ENCODE measurements at places on chromosomes 13 and 19.

GRCh38 chr19:47280183-47280797 is 5.6 kb downstream of the INAFM1 start:
- DNase-seq: no peak

- no peak for DNase-seq
These were observed 84.9 kb downstream of the CHST8 start for GRCh38 chr19:33706631-33707030.

DNA sequence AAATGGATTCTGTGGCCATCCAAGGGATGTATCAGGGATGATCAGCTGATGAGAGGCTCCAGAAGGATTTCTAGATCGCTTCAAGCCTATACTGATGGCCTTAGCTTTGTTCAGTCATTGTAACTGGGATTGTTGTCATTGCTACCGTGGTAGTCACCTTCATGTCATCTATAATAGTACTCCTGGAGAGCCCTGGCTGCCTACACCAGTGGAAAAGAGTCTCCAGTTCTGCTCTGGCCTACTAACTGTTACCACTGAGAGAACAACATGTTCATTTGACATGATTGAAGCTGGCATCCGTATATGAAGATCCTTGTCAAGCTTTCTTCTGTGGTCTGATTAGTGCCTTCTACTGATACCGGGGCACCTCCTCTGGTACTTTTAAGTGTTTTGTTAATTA is 131.3 kb downstream of the B3GLCT start:
- no peak for DNase-seq

DNA sequence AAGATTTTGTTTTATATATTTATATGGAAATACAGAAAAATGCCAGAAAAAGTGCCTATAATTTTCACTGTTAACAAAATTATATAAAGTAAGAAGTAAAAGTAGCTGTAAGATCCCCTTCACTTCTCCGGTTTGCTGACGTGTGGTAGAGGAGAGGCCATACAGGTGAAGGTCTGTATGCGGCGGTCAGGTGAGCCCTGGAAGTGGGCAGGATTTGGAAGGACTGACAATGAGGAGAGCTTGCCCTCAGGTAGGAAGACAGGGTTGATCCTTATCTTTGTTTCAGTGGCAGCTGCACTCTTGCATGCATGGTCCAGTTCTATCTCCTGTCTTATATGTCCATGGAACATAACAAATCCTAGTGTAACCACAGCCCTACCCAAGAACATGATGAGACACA is 16.9 kb upstream of the TFDP1 start:
- DNase-seq: no peak

- DNase-seq: peak; percentile 94
These were observed 19.7 kb downstream of the MED26 start for GRCh38 chr19:16608290-16608739.

DNA sequence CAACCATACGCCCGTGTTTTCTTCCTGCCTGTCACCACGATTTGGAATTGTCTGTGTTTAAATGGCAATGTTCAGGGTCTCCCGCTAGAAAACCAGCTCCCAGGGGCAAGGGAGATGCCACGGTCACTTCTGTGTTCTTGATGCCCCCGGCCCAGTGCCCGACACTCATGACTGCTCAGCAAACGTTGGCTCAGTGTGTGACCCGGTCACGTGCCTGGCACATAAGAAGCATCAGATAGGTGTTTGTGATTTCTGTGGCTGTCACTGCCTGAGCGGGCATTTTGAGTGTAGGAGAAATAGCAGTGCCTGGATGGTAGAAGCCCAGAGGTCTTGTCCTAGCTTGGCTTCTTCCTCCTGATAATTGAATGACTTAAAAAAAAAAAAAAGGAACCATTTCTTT is 15.5 kb downstream of the HDGFL2 start:
- no peak for DNase-seq

GRCh38 chr19:51621178-51621577 is 9.0 kb downstream of the SIGLEC5 start:
- no peak for DNase-seq

GRCh38 chr19:21587117-21587461 is 81.7 kb downstream of the ZNF429 start:
- no peak for DNase-seq

All from iris pigment epithelial cell (primary cell).